Kidney (tissue), 22 donors: ENCODE measurements at places on chromosomes 13 and 19.
A peak's percentile ranks its signal among the peaks of the same experiment; 100 is the strongest.

DNA sequence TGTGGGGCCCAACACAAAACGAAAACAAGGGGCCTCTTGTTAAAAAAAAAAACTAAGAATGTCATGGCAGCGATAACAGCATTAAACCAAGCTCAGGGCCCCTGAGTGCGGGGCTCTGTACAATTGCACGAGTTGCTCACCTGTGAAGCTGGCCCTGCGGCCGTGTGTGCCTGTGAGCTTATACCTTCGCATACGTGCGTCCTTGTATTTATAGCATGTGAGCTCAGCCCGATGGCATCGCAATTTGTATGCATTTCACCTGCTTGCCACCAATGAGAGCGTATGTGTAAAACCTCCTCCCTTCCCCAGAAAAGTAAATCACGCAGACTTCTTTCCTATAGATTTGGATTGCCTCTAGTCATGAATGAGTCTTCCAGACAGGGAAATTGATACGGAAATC is 17.1 kb downstream of the HNRNPM start:
- peak; percentile 74 for DNase-seq

GRCh38 chr19:1035998-1036621 is 3.8 kb upstream of the ABCA7 start:
- no peak for DNase-seq

DNA sequence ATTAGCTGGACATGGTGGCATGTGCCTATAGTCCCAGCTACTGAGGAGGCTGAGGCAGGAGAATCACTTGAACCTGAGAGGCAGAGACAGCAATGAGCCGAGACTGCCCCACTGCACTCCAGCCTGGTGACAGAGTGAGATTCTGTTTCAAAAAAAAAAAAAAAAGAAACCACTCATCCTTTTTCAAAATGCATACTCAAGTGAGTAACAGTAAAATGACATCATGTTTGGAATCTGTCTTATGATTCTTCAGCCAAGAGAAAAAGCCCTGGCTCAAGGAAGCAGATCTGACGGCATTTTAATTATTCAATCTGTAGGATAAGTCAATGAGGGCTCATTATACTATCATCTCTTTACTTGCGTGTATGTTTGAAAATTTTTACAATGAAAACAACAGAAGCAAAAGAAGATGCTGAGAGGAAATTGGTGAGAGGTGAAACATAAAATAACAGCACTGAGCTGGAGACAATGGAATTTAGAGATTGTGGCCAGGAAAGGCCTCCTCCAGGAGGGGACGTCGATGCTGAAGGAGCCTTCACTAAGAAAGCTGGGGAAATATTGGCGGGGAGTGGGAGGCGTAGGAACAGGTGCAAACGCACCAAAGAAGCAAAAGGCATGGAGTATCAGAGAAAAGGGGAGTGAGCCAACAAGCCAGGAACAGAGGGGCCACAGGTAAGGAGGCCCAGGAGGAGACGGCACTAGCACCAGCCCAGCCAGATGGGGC is 12.9 kb upstream of the CCNE1 start:
- no peak for DNase-seq

DNA sequence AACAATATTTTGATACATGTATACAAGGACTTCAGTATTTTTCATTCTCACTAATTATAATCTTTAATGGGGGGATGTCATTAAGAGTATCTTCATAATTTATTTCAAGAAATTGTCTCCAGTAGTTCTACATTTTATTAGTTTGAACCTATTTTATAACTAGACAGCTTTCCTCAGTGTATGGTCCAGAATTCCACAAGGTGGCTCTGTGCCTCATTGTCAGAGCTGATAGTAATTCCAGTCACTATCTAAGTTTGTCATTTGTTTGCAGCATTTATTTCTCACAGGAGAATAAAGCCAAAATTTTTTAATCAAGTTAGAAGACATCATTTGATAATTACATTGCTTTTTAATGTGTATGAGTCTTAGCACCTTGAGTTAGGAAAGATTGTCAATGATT is 1633.0 kb upstream of the PCDH20 start:
- DNase-seq = no peak

- no peak for DNase-seq
Measured at GRCh38 chr13:109773276-109773675, 13.1 kb downstream of the IRS2 start.

GRCh38 chr13:102915393-102915930 is 69.6 kb downstream of the ERCC5 start:
- no peak for DNase-seq

DNA sequence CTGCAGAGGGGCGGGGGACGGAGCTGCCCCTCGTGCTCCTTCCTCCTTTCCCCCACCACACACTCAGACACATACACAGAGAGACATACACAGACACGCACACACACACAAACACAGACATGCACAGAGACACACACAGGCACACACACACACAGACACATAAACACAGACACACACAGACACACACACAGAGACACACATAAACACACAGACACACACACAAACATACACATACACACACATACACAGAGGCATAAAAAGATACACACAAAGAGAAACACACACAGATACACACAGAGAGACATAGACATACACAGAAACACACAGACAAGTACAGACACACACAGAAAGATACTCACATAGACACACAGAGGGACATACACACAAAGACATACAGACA is 136.0 kb downstream of the UQCRFS1 start:
- DNase-seq = no peak

DNA sequence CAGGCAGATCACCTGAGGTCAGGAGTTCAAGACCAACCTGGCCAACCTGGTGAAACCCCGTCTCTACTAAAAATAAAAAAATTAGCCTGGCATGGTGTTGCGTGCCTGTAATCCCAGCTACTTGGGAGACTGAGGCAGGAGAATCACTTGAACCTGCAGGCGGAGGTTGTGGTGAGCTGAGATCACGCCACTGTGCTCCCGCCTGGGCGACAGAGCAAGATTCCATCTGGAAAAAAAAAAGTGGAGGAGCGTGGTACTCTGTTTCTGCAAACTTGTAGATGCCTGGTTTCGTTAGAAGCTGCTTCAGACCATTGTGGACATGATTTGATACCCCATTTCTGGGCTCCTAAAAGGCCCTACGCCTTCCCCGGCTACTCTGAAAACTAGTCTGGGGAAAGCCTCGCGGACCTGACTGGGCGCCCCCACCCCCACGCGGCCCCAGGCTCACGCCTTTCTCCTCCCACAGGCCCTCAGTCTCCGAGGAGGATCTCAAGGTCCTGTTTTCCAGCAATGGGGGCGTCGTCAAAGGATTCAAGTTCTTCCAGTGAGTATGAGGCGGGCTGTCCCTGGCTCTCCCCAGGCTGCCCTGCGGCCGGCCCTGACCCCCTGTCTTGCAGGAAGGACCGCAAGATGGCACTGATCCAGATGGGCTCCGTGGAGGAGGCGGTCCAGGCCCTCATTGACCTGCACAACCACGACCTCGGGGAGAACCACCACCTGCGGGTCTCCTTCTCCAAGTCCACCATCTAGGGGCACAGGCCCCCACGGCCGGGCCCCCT is 11.5 kb downstream of the PLPPR3 start:
- no peak for DNase-seq

GRCh38 chr19:2051773-2052704 is 995 bp upstream of the MKNK2 start:
- DNase-seq = no peak

DNA sequence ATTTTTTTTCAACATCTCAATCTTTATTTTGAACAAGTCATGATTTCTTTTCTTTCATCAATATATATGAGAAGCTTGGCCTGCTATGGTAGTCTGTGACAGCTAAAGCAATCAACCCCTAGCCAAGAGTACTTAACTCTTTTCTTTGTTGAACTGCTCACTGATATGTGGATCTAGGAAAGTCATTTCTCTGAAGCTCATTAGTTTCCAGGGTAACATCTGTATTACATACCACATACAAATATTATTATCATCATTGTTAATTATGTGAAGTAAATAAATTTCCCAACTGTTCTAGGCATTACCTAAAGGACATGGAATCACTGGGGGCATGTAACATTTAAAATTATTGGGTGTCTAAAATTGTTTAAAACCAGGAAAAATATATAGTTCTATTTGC is 267.3 kb downstream of the DCT start:
- no peak for DNase-seq

DNA sequence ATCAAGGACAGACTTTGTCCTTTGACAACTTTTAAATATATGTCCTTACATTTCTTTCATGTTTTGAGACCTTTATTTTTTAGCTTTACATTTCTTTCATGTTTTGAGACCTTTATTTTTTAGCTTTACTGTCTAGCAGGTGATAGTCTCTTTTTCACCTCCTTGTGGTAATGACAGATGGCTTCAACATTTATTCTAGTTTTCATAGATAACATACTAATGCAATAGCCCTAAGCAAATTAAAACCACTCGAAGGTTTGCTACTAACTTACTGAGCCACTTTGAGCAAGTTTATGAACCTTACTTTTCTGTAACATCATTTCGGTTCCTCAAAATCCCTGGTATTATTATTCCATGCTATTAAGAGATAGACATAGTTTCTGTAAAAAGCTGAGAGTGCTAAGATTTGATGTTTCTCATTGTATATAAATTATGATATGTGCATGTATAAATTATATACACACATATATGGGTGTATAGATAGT is 4.5 kb downstream of the DACH1 start:
- no peak for DNase-seq

- peak; percentile 66 for DNase-seq
Measured at GRCh38 chr19:48813123-48813913, 2.5 kb upstream of the BCAT2 start.

DNA sequence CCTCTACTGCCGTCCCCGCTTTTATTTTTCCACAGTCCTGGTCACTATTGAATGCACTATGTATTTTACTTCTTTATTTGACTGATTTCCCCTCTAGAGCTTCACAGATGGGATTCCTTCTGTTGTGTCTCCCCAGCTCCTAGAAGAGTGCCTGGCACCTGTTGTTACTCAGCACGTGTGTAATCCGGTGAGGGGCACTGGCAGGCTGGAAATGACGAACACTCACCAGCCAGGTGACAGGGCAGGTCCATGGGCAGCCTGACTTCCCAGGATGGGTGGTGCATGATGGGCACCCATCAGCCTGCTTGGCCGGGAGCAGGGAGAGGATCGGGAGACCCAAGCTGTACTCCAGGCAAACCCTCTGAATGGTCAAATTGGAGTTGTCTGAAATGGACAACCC is 67.2 kb downstream of the CEBPG start:
- no peak for DNase-seq

DNA sequence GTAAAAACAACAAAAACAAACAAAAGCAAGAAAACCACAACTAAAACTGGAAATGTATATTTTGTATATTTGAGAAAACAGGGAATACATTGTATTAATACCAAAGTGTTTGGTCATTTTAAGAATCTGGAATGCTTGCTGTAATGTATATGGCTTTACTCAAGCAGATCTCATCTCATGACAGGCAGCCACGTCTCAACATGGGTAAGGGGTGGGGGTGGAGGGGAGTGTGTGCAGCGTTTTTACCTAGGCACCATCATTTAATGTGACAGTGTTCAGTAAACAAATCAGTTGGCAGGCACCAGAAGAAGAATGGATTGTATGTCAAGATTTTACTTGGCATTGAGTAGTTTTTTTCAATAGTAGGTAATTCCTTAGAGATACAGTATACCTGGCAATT is 17.1 kb downstream of the KLF5 start:
- no peak for DNase-seq

GRCh38 chr13:49308097-49308875 is 60.6 kb downstream of the CDADC1 start:
- DNase-seq = peak; percentile 37

GRCh38 chr13:44932171-44932849 is 57.0 kb downstream of the NUFIP1 start:
- no peak for DNase-seq

- DNase-seq = no peak
Measured at GRCh38 chr13:36882829-36883390, 37.1 kb downstream of the SMAD9 start.

DNA sequence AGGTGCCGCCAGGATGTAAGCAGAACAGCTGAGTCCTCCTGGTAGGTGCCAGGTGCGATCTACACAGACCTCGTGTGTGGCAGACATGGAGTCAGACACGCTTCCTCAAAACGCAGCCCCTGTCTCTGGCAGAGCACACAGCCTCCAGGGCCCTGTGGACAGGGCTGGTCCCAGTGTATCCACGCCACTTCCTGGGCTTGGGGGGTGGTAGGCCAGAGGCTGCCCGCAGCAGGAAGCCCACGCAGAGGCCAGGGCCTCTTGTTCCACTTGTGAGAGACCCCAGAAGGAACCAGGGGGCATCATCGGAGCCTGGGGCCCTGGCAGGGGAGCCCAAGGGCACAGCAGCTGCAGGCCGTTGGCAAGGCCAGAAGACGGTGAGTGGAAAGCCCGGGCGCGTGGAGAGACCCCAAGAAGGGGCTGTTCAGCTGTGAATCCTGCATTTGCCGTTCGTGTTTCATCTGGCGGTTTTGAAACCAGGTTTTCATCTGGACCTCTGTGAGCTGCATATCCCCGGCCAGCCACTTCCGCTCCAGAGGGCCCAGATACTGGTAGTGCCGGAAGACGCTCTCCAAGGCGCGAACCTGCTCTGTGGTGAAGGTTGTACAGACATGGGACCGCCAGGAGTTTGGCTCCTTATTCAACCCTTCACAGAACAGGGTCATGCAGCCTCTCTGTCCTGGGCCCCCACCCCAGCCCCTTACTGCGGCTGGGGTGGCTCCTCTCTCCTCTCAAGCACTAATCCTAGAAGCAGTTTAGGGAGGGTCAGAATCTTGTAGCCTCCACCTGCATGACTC is 25.1 kb upstream of the SLITRK1 start:
- no peak for DNase-seq
